ENCODE measurements at places on chromosomes 2 and 18.

- no peak for DNase-seq
Observed at GRCh38 chr2:165011199-165011598, 55.9 kb upstream of the SLC38A11 start.

GRCh38 chr2:36404754-36405153, 49.2 kb downstream of the CRIM1 start:
- DNase-seq: no peak

- DNase-seq: no peak
Observed at GRCh38 chr2:20080839-20081415, 29.5 kb upstream of the LAPTM4A start.

DNA sequence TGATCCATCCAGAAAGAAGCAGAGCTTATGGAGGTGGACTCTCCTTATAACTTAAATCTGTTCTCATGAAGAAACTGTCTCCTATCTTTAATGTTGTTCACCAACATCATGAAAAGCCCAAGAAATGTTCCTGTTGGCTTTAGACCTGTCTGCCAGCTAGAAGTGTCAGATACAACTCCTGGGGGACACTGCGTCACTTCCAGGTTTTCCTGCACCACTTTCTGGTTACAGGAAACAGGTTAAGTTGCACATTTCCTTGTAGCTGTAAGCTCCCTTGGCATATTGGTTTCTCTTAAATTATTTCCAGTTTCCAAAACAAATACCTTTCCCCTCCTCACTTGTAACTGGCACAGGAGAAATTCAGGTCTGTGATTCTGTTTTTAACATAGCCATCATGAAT, 2.9 kb downstream of the CEP68 start:
- no peak for DNase-seq
